HepG2 (cell line): ENCODE measurements at places on chromosomes 16 and 17.
A peak's percentile ranks its signal among the peaks of the same experiment; 100 is the strongest.

- peak; percentile 47 for DNase-seq
These were observed 84.1 kb downstream of the TBC1D16 start for GRCh38 chr17:79951361-79952264.

DNA sequence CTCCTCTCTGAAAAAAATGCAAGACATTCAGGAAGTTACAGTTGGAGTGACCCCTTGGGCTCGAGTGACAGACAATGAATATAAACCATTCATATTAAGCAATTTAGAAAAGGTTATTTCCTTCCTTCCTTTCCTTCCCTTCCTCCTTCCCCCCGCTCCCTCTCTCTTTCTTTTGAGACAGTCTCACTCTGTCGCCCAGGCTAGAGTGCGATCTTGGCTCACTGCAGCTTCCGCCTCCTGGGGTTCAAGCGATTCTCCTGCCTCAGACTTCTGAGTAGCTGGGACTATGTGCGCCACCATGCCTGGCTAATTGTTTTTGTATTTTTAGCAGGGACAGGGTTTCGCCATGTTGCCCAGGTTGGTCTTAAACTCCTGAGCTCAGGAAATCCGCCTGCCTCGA, 13.2 kb downstream of the PSMD12 start:
- DNase-seq, result no peak

DNA sequence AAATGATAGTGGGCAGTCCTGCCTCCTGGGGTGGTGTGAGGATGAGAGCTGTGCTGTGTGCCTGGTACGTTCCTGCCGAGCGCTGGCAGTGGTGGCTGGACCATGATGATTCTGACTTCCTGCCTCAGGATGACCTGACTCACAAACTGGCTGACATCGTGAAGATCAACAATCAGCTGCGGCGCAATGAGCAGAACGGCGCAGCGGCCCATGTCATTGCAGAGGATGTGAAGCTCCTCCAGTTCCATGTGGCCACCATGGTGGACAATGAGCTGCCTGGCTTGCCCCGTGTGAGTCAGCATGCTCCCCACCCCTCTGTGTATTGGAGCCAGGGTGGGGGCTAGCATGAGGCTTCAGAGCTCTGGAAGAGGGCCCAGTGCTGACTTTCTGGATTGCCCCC, 13.1 kb downstream of the POLR2A start:
- DNase-seq, result no peak

- DNase-seq, result no peak
These were observed 1.6 kb downstream of the ZNF598 start for GRCh38 chr16:2008009-2008526.

- DNase-seq, result peak; percentile 38
These were observed 338.0 kb downstream of the WWOX start for GRCh38 chr16:78437352-78437968.

- no peak for DNase-seq
These were observed 215.7 kb upstream of the CIBAR2 start for GRCh38 chr16:85327731-85328675.

- no peak for DNase-seq
These were observed 13.0 kb downstream of the NHERF1 start for GRCh38 chr17:74761419-74761818.

- DNase-seq, result no peak
These were observed 5.9 kb downstream of the GPRC5B start for GRCh38 chr16:19878757-19879156.

- DNase-seq, result no peak
These were observed 23.3 kb upstream of the CPNE2 start for GRCh38 chr16:57069053-57069452.

DNA sequence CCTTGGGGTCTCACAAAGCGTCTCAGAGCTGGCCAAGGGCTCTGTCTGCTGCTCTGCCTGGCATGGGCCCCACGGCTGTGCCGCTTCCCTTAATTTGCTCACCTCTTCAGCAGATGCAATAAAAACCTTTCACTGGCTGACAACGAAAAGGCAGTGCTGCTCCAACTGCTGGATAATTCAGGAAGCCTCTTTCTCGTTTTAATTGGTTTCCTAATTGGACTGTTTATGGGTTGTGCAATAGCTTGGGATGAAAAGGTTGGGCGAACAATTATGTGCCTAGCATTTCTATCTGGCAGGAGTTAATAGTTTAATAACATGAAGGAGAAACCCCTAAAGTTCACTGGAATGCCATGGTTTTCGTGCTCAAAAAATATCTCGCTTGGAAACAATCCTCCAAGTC, 234.1 kb upstream of the IRX5 start:
- no peak for DNase-seq

- DNase-seq, result peak; percentile 35
These were observed 5.8 kb upstream of the ADGRG1 start for GRCh38 chr16:57622361-57623250.

- DNase-seq, result no peak
These were observed 43.3 kb downstream of the GRIN2A start for GRCh38 chr16:10138881-10139280.

- DNase-seq, result no peak
These were observed 18.0 kb downstream of the CCR7 start for GRCh38 chr17:40547079-40547784.

GRCh38 chr16:2777231-2777902, at the start of gene ELOB:
TSS of gene ELOB (minus strand) at chr16:2777280. CDS start at chr16:2777239, 41 bp downstream.
- DNase-seq, result peak; percentile 50

DNA sequence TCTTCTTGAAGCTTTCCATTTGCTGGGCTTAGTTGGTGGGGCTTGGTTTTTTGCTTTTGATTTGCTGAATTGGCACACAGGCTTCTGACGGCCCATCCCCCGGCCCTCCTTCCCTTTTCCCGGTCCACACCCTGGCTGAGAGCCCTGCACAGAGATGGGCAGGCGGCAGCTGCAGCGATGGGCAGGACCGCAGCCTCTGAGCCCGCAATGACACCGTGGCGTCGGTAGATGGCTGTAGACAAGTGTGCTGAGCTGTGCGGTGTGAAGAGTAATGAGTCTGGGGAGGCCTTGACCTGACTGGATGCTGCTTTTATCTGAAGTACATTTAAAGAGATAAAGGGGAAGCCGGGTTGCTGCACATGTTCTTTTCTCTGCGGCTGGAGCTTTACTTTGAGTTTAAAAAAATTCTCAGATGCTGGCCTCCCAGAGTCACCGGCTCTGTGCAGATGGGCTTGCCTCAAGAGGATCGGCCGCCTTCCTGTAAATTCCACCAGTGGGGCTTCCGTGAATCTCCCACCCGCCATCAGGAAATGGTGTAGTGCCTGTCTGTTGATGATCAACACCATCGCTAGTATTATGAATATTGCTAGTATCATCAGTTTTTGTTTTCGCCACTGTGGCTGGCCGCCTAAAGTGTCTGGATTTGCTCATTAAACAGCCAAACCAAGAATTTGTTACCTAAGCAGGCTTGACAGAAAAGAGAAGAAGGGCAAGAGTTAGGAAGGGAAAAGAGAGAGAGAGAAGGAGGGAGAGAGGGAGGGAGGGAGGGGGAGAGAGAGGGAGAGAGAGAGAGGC, 245.6 kb upstream of the RBFOX1 start:
- DNase-seq, result peak; percentile 33

DNA sequence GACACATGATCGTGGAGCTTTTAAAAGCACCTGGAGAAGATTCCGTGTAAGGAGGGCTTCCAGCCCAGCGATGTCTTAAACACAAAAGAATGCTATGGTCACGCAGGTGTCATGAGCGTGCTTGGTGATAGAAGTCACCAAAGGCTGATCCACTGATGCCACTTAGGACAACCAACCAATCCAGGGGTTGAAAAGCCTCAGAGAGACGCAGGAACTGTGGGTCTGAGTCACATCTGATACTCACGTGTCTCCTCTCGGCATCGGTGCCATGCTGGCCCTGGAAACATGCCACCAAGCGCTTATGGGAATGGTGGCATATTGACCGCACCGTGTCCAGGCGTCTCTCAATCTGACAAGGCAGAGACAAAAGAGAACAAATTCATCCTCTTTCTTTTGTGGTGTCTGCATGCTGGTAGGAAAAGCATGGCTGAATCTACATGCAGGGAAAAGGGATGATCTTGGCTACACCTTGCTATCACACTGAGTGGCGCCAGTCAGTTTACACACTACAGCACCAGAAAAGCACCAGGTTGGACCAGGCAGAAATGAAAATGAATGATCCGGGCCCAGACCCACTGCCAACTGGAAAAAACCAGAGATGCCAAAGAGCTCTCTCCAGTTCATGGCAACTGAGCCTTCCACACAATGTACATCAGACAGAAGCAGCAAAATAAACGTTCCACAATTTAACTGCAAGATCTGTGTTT, 38.0 kb downstream of the ARHGAP17 start:
- no peak for DNase-seq

DNA sequence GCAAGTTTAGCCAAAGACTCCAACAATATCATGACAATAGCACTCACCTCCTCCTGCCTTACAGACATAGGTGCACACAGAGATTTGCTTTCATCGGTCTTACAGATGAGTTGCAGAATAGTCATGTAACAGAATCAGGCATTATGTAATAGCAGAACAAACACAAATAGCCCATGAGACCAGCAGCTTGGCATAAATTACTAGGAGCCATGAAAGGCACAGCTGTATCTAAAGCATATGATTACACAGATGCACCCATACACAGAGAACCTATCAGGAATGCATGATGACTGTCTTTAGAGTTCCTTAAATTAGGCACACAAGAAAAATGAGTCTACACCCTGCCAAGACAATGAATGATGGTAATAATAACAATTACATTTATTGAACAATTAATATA, 342.0 kb upstream of the XYLT1 start:
- no peak for DNase-seq

DNA sequence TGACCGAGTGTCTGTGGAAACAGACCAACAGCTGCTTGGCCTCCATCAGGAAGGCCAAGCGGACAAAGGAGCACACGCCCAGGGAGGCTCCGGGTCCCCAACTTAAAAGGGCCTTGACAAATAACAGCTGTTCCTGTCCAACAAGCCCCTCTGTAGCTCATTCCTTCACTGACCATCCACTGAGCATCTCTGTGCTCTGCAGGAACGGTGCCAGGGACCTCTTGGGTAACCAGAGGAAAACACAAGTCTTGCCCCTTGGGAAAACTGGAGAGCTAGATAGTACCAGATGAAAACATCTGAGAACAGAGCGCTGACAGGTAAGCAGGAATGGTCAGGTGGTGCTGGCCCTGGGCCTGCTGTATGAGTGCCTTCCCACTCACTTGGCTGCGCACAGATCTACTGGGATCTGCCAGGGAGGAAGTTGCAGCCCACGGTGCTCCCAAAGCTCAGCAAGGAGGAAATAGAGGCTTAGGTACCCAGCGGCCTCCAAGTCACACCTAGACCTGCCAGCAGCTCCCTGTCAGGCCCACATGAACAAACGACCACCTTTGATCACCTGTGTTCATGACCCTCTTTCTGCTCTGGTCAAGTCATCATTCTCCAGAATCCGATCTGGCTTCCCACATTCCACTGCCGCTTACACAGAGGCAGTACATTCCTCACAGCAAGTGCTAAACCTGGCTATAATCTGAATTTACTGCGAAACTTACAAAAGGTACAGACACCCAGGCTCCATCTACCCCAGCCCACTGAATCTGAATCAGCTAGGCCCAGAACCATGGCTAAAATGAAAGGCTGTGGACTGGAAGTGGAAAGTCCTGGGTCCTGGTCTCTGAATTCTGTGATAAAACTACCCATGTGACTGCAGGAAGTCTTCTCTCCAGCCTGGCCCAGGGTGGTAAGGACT, 12.5 kb downstream of the DCAKD start:
- DNase-seq, result no peak

GRCh38 chr17:36899250-36900159, 37.8 kb upstream of the LHX1 start:
- no peak for DNase-seq

- DNase-seq, result peak; percentile 68
These were observed 18.2 kb downstream of the IRX3 start for GRCh38 chr16:54268340-54268739.

- DNase-seq, result no peak
These were observed 163.9 kb downstream of the PRKCB start for GRCh38 chr16:23999663-24000062.

GRCh38 chr16:46737621-46738214, 10.4 kb downstream of the MYLK3 start:
- DNase-seq, result no peak

DNA sequence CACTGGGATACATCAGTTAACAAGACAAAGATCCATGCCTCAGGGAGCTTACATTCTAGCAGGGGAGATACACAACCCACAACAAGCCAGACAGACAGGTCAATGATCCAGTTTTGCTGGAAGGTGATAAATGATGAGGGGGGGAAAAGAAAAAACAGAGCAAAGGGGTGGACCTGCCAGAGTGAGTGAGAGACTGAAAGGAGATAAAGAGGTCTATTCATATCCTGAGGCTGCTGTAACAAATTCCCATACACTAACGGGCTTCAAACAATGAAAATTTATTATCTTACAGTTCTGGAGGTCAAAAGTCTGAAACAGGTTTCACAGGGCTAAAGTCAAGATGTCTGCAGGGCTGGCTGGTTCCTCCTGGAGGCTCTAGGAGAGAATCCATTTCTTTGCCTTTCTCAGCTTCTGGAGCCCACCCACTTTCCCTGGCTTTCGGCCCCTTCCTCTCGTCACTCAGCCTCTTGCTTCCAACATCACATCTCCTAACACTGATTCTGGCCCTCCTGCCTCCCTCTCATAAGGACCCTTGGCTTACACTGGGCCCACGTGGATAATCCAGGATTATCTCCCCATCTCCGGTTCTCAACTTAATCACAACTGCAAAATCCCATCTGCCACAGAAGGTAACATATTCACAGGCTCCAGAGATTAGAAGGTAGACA, 81.5 kb downstream of the GAS7 start:
- DNase-seq, result no peak

GRCh38 chr16:49832177-49832576, 23.7 kb downstream of the ZNF423 start:
- no peak for DNase-seq

DNA sequence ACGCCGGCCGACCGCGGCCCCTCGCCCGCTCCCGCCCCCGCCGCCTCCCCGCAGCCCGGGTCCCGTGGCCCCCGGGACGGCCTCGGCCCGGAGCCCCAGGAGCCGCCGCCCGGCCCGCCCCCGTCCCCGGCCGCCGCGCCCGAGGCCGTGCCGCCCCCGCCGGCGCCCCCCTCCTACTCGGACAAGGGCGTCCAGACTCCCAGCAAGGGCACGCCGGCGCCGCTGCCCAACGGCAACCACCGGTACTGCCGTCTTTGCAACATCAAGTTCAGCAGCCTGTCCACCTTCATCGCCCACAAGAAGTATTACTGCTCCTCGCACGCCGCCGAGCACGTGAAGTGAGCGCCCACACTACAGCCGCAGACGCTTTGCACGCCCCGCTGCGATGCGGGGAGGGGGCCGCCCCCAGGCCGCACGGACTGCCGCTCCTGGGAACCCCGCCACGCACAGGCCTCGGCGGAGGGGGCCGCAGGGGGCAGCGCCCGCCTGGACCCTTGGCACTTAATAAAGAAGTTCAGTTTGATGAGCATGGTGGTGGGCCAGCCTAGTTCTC, 35.5 kb upstream of the ZC3H18 start:
- no peak for DNase-seq
